ENCODE measurements at places on chromosomes 5 and 9.

DNA sequence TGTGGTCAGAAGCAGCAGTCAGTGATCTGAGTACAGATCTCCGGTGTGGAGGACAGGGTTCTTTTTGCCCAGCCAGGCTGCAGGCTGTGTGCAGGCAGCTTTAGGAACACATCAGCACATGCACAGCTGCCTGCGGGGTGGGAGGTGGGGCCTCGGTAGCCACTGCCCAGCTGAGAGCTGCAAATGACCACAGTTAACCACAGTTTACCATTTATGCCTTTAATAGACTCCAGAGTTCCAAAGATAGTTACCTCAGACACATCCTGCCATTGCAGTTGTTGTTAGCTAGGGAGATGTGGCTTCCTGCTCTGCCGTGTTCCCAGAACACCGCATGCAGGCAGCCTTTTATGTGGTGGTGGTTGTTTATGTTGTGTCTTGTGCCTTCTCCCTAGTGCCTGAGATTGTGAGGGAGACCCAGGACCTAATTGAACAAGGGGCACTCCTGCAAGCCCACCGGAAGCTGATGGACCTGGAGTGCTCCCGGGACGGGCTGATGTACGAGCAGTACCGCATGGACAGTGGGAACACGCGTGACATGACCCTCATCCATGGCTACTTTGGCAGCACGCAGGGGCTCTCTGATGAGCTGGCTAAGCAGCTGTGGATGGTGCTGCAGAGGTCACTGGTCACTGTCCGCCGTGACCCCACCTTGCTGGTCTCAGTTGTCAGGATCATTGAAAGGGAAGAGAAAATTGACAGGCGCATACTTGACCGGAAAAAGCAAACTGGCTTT lies 10.2 kb downstream of the EXOC3 start:
- DNase-seq = peak; percentile 12

GRCh38 chr5:129079496-129079895 lies 15.1 kb upstream of the ISOC1 start:
- DNase-seq = no peak

- DNase-seq = no peak
Measured at GRCh38 chr5:160054047-160054446, 45.1 kb downstream of the TTC1 start.

DNA sequence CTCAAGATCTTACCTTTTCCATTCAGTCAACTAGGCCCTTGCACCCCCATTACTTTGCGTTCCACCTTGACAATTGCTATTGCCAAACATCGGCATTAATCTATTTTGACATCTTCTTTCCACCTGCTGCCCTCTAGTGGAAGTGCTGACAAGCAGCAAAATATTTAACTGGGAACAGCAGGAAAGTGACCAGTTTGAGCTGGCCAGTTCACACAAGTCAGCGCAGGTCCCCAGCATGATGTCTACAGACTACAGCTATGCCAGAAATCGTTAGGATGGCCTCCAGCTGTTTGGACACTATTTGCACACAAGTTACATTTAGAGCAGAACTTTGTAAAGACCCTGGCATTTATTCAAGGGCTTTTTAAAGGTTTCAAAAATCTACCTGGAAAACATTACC lies 160.1 kb downstream of the GHR start:
- peak; percentile 59 for DNase-seq

DNA sequence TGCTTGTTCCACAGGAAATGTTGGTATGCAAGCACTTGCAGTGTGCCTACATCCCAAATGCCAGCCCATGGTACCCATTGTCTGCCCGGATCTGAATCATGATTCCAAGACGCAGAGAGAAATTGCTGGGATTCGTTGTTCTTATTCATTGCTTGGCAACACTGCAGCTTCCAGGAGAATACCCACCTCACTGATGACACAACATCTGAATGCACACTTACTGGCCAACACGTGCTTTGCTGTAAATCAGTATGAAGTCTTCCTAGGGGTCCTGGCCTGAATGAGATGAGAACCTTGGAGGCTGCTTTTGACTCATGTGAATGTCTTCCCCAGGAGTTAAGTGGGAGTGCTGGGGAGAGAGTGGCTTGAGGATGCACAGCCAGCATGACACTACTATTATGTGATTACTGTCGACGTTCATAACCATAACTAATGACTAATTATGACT lies 11.6 kb downstream of the SRD5A1 start:
- DNase-seq = no peak
